Esophagus muscularis mucosa (tissue), 4 donors: ENCODE measurements at places on chromosomes 5 and 9. TPM values are rescaled to one million over a fixed set of nuclear protein-coding genes. Genes with fewer than 3 reads are reported as not detected.

GPR150 gene
- total RNA-seq: 1.1 TPM

FREM1 gene
- total RNA-seq: 3.5 TPM

GARNL3 gene
- 17.9 TPM for total RNA-seq

CAMK4 gene
- total RNA-seq: 0.42 TPM

PCDHB4 gene
- total RNA-seq: 5.1 TPM

SMC2 gene
- total RNA-seq: 9.8 TPM

PCDHA1 gene
- not detected for total RNA-seq

CDK9 gene
- total RNA-seq: 79.6 TPM

S100Z gene
- total RNA-seq: not detected

DNA sequence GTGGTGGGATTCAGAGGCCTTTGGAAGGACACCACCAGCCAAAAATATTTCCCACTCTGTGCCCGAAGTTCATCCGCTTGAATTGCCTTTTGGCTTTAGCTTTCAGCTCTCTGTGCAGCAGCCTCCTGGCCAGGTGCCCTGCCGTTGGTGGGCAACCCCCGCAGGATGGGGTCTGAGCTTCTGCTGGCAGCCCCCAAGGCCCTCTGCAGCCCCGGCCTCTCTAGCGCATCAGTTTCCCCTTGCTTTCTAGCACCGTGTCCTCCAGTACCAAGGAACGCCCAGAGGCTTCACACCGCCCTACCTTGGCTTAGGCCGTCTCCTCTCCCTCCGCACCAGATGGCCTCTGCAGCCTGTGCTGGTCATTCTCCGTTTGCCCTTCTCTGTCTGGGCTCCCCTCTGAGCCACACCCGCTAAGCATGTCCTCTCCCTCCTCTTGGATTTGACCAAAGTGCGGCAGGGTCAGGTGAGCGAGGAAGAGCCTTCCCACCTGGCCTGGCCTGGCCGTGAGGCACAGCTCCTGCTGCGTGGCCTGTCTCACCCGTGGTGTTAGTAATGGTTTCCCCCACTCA lies 4.2 kb upstream of the TSC1 start:
- no peaks in the 10 kb centered on the region for H3K27me3 ChIP-seq
- peaks cover 15% of the 10 kb centered on the region for H3K4me1 ChIP-seq
- no peak overlapping the region for H3K4me3 ChIP-seq

GRCh38 chr5:159972538-159973362 lies 36.2 kb upstream of the TTC1 start:
- H3K4me3 ChIP-seq: peak overlapping the region; percentile 44
- no peaks in the 10 kb centered on the region for H3K36me3 ChIP-seq
- no peak for DNase-seq
- no peak overlapping the region for H3K27ac ChIP-seq
- H3K4me1 ChIP-seq: peaks cover 3% of the 10 kb centered on the region
- no peaks in the 10 kb centered on the region for H3K27me3 ChIP-seq

DNA sequence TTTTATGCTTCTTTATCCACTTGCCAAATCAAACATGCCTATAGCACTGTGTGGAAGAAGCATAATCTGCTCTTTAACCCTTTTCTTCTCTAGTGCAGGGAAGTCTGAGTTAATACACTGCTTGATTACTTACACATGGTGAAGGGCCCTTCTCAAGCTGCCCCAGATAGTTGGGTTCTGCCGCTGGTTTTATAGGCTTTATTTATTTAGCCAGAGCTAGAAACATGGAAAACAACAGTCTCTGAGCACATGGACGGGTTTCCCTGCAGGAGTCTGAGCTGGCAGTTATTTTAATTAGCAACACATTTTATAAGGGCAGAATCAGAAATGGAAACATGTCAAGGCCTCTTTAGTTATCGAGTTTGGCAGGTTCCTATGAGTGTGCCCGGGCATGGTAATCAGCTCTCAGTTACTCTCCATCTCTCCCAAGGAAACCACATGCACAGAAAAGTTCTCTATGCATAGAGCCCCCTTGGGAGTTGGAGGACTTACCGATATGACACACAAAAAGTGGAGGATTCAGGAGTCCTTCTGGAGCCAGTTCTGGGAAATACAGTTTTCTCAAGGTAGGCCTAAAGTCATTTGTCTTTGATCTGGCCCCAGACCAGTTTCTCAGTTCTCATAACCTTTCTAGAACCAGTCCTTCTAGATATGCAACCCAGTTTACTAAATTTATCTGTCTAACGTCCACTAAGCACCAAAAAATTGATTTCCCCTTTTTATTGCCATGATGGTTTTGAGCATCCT lies 564.8 kb downstream of the ACTL7B start:
- H3K4me1 ChIP-seq: no peaks in the 10 kb centered on the region
- H3K27me3 ChIP-seq: no peaks in the 10 kb centered on the region
- H3K4me3 ChIP-seq: no peak overlapping the region
- no peak overlapping the region for H3K27ac ChIP-seq
- H3K36me3 ChIP-seq: no peaks in the 10 kb centered on the region

DNA sequence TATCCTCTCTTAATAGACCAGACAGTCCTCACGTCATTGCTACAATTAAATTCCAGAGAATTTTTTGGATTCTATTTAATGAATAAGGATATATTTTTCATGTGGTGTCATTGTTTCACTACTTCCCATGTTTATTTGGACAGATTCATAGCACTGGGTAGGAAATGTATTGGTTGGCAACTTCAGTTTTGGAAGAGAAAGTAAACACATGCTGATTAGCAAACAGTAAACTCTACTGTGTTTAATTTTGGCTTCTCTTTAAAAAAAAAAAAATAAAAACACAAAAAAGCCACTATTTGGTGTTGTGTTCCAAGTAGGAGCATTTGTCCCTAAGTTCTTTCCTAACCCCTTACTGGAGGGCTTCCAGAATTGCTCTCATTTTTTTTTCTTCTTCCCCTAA lies 77.3 kb downstream of the NFIB start:
- H3K36me3 ChIP-seq: no peaks in the 10 kb centered on the region
- peaks cover 56% of the 10 kb centered on the region for H3K4me1 ChIP-seq
- no peak for DNase-seq
- H3K27me3 ChIP-seq: no peaks in the 10 kb centered on the region
- no peak overlapping the region for H3K4me3 ChIP-seq
